Activated T-helper 1 cell treated with anti-CD3 and anti-CD28 coated beads, Interleukin-12 subunit alpha, Interleukin-12 subunit beta, Interleukin-2, Interleukin-4 antibody, amounts not matched to agents 30 ng/mL and 10 ng/mL and 1 ng/mL, durations not matched to agents 14 hours and 24 hours and 36 hours (primary cell): ENCODE measurements at places on chromosomes 11 and 22. TPM values are rescaled to one million over a fixed set of nuclear protein-coding genes. Genes with fewer than 3 reads are reported as not detected.

Gene CLDN5
- total RNA-seq, result 0.47 and 0.76 TPM in 2 replicates

Gene PDE2A
- total RNA-seq, result 0.57 and 0.64 TPM in 2 replicates

Gene UBQLN3
- total RNA-seq, result not detected in 2 replicates

Gene PDE3B
- 62.8 and 64.0 TPM in 2 replicates for total RNA-seq

Gene GNAZ
- total RNA-seq, result 0.75 and 0.93 TPM in 2 replicates

Gene TEX54
- total RNA-seq, result 1.2 and 1.3 TPM in 2 replicates

Gene C22orf42
- total RNA-seq, result not detected in 2 replicates

Gene PACSIN3
- total RNA-seq, result 14.5 and 17.0 TPM in 2 replicates

Gene KCNQ1OT1
- 0.66 and 0.67 TPM in 2 replicates for total RNA-seq

Gene HEPN1
- total RNA-seq, result not detected in 2 replicates

Gene SLC25A45
- 15.3 and 19.4 TPM in 2 replicates for total RNA-seq

Gene CARD18
- total RNA-seq, result not detected in 2 replicates
